ENCODE measurements at places on chromosomes 12 and 14.

DNA sequence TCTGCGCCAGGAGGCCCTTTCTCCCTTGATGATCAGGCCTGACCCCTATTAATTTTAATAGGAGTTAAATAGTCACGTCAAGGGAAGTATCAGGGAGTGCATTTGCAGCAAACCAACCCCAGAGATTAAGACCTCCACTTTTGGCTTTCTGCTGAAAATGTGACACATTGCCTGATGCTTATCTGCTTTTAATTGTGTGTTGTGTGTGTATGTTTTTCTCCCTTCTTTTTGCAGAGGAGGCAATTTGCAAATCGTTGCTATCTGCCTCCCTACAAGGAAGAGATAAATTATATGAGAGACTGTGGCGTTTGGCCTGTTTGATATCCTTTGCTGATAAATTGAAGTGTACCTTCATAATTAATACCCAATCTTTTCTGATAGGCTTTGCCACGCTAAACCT is 822.9 kb downstream of the VRK1 start:
- no peak for DNase-seq

- no peak for DNase-seq
Observed at GRCh38 chr12:43318021-43318420, 234.0 kb downstream of the ADAMTS20 start.

DNA sequence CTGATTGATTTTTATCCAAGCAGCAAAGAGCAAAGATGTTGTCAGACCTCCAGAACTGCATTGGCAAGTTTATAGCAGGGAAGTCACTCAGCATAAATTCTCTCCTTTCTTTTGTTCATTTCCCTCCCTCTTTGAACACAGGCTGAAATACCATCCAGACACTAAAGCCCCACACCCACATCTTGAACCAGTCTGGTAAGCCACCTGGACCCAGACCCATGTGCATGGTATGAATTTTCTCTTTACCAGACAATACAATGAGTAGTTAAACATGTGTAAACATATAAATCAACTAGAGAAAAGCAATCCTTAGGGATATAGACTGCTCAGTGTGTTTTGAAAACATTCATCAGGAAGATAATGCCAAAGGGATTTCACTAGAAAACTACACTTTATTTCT is 488.3 kb upstream of the FLRT2 start:
- no peak for DNase-seq

DNA sequence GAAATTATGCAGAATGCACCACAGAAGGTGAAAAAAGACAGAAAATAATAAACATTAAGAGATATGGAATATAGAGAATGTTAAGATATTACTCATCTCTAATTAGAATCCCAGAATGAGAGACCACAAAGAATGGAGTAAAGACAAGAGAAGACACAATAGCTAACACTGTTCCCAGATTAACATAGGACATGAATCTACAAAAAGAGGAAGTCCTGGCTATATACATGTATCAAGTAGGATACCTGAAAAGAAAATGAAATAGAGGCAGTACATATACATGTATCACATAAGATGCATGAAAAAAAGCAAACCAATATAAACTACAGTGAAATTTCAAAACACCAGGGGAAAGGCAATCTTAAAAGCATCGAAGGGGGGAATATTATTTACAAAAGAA is 5.6 kb upstream of the EPS8 start:
- no peak for DNase-seq

- DNase-seq: no peak
Observed at GRCh38 chr12:54661048-54661447, 12.9 kb upstream of the DCD start.

- DNase-seq: no peak
Observed at GRCh38 chr14:88181072-88181471, 142.0 kb downstream of the KCNK10 start.

- DNase-seq: no peak
Observed at GRCh38 chr12:86057092-86057845, 183.2 kb downstream of the NTS start.

GRCh38 chr12:8681129-8681884 is 16.5 kb upstream of the RIMKLB start:
- DNase-seq: no peak

GRCh38 chr14:68705741-68706283 is 87.1 kb downstream of the ZFP36L1 start:
- DNase-seq: no peak

- DNase-seq: no peak
Observed at GRCh38 chr14:51981218-51981854, 8.0 kb upstream of the RTRAF start.

GRCh38 chr12:16056910-16057309 is 145.8 kb downstream of the DERA start:
- no peak for DNase-seq

GRCh38 chr14:35159742-35160409 is 37.5 kb downstream of the PRORP start:
- no peak for DNase-seq

GRCh38 chr12:123655420-123655819 is 15.5 kb upstream of the TCTN2 start:
- no peak for DNase-seq

- DNase-seq: no peak
Observed at GRCh38 chr12:30988086-30988485, 61.5 kb downstream of the TSPAN11 start.

GRCh38 chr12:39618701-39619100 is 902 bp downstream of the ABCD2 start:
- DNase-seq: no peak

DNA sequence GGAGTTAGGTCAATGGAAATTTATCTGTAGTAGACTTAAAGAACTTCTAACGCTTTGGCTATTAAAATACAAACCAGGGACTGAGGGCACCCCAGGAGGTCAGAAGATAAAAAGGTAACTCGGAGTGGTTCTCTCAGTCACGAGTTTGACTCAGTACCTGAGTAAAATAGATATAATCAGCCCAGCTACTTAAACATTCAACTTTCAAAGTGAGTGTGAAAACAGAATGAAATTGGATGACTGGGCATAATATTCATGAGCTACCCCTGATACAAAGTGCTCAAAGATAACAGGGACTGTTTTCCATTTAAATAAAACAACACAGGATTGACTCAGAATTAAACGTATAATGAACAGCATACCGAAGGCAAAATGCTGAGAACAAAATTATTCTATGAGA is 75.0 kb downstream of the FOXN3 start:
- no peak for DNase-seq

DNA sequence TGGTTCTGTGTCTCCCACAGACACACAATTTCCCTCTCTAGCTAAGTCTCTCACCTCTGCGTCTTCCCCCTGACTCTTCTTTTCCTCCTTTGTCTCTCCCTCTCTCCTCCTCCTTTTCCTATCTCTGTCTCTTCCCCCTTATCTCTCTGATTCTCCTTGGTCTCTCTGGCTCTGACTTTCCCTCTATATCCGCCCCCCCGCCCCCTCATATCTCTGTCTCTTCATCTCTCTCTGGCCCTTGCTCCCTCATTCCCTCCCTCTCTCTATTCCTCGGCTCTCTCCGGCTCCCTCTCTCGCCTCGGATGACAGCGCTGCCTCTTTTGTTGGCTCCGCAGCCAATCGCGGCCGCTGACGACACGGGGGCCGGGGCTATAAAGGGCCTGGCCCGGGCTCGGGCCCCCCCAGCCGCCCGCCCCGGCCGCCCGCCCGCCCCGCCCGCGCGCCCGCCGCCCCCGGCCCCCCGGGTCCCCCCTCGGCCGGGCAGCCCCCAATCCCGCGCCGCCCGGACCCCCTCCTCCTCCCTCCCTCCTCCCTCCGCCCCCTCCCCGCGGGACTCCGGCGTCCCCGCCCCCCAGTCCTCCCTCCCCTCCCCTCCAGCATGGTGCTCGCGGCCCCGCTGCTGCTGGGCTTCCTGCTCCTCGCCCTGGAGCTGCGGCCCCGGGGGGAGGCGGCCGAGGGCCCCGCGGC is at the start of gene GDF11:
TSS of gene GDF11 (plus strand) at position 404 of the 687 bp plus-strand sequence. CDS start at position 599, 195 bp downstream.
- DNase-seq: no peak

- no peak for DNase-seq
Observed at GRCh38 chr12:52005903-52006703, 643 bp upstream of the TAMALIN start.

GRCh38 chr14:52314595-52315354 is 663 bp downstream of the PTGER2 start:
- no peak for DNase-seq

GRCh38 chr14:29355331-29355730 is 572.3 kb downstream of the PRKD1 start:
- DNase-seq: no peak

- DNase-seq: no peak
Observed at GRCh38 chr12:55057481-55057880, 37.7 kb downstream of the NEUROD4 start.

DNA sequence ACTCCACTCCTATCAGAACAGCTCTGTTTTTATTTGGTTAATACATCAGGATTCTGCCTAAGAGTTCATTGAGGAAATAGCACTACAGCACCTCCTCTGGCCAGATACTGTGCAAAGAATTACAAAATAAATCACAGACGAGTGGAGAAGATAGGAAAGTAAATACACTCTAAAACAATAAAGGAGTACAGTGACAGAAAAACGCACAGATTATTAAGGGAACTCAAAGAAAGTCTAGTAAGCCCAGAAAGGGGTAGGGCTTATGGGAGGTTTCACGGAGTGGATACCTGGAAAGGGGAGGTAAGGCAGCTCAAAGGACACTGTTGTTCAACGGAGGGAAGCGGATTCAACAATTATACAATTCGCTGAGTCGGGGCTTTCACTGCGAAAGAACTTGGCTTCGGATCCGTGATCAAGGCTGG is 5.5 kb downstream of the OR10AD1 start:
- no peak for DNase-seq

DNA sequence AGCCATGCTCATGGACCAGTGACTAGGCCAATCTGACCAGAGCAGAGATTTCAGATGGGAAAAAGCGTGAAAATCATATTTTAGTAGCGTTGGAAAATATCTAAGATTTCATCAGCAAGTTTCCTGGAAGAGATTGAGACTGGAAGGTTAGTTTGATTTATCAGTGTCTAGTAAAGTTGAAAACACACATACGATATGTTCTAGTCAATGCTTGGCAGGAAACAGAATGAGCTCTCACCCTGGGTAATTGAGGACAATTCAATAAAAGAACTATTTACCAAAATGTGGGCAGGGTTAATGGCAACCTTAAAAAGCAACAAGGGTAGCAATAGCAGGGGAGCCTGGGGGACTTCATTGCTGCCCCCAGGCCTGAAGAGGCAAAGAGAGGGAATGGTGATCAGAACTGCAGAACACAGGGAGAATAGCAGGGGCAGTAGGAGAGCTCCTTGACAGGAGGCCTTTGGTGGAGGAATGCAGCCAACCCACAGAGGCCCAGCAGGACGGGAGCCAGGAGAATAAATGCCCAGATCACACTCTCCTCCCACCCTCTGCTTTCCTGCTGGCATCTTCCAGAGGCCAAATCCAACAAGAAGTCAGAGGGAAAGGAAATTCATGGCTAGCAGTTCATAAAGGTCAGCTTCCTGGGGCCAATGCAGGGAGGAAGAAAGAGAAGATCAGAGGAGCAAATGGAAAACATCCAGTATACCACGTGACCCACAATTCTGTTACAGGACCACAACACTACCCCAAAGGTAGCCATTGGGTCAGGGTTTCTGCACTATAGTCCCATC is 27.6 kb upstream of the LRP6 start:
- DNase-seq: no peak

DNA sequence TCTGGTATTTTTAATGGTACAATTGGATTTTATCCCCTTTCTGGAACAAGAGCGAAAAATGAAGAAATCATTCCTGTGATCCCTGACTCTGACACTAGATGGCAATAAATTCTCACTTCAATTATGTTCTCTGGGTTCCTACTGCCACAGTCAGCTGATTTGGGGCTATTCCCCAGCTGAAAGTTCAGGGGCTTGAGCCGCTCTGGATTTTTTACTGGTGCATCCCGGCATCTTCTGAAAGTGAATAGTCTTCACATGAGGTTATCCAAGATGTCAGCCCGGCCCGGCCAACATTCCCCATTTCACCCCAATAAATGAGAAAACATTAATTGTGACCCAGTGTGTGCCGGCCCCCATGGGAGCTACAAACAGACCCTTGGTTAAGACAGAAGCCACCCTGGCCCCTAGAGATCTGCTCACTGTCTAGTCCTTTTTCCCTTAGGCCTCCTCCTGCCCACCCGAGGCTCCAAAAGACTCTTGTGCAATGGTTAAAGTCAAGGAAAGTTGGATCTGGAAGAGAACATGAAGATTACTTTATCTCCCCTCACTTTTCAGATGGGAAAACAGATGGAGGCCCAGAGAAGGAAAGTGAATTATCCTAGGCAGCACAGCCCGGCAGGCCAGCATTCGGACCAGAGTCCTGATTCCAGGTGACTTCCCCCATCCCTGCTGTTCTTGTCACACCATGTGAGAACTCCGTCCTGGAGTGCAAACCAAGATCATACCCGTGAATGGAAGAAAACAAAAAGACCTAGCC is 20.8 kb downstream of the CKAP4 start:
- peak; percentile 42 for DNase-seq

GRCh38 chr12:1933342-1934051 is 15.0 kb upstream of the CACNA2D4 start:
- peak; percentile 74 for DNase-seq

DNA sequence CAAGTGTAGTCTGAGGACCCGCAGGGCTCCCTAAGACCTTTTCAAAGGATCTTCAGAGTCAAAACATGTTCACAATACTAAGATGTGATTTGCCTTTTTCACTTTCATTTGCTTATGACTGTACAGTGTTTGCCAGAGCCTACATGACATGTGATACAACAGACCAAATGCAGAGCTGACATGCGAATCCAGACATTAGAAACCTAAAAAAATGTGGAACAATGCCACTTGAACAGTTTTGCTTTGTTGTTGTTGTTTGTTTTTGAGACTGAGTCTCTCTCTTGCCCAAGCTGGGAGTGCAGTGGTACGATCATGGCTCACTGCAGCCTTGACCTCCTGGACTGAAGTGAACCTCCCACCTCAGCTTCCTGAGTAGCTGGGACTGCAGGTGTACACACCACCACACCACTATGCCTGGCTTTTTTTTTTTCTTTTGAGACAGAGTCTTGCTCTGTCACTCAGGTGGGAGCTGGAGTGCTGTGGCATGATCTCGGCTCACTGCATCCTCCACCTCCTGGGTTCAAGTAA is 5.3 kb upstream of the RAB35 start:
- DNase-seq: no peak

GRCh38 chr14:94370524-94370910 is 17.9 kb downstream of the SERPINA1 start:
- DNase-seq: no peak

GRCh38 chr14:58780185-58780584 is 142.4 kb downstream of the DACT1 start:
- no peak for DNase-seq

GRCh38 chr14:58397156-58397555 is 1.4 kb downstream of the TOMM20L start:
- DNase-seq: no peak

GRCh38 chr14:92863286-92864080 is 59.5 kb upstream of the CHGA start:
- peak; percentile 74 for DNase-seq

DNA sequence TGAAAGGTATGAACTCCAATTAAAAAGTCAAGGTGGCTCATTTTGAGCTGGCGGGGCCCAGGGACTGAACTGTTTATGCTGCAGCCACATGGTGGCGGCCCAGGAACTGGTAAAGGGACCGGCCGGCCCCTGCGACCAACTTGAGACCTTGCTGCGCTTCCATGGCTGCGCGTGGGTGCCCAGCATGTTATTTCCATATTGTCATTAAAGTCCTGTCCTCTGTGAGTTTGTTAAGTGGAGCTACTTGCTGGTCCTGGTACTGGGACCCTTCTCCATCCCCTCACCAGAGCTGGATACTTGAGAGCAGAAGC is 62.3 kb downstream of the BEGAIN start:
- no peak for DNase-seq

- DNase-seq: no peak
Observed at GRCh38 chr12:94803939-94804338, 153.6 kb upstream of the TMCC3 start.

Measured in NCI-H1436 treated with DMSO at 0.1 percent for 48 hours (cell line).